ENCODE measurements at places on chromosomes 5 and 9.

GRCh38 chr9:126665644-126666035 is 51.9 kb downstream of the LMX1B start:
- H3K36me3 ChIP-seq = no peaks in the 10 kb centered on the region
- peaks cover 19% of the 10 kb centered on the region for H3K27me3 ChIP-seq
- H3K4me3 ChIP-seq = no peak overlapping the region
- H3K4me1 ChIP-seq = no peaks in the 10 kb centered on the region
- DNase-seq = no peak

GRCh38 chr5:20648981-20649380 is 661.0 kb upstream of the CDH18 start:
- H3K4me3 ChIP-seq = no peak overlapping the region
- no peaks in the 10 kb centered on the region for H3K36me3 ChIP-seq
- H3K4me1 ChIP-seq = no peaks in the 10 kb centered on the region
- H3K27ac ChIP-seq = no peak overlapping the region

- peaks cover 61% of the 10 kb centered on the region for H3K36me3 ChIP-seq
- no peaks in the 10 kb centered on the region for H3K27me3 ChIP-seq
- H3K27ac ChIP-seq = peak overlapping the region; percentile 91
- H3K4me1 ChIP-seq = peaks cover 56% of the 10 kb centered on the region
- peak overlapping the region; percentile 99 for H3K4me3 ChIP-seq
- no peak for DNase-seq
Observed at GRCh38 chr9:133346021-133346785, 1.7 kb downstream of the MED22 start.

GRCh38 chr9:7146582-7146981 is 388.8 kb downstream of the KDM4C start:
- no peak for DNase-seq
- no peak overlapping the region for H3K4me3 ChIP-seq
- no peaks in the 10 kb centered on the region for H3K27me3 ChIP-seq
- H3K36me3 ChIP-seq = peaks cover 22% of the 10 kb centered on the region
- no peak overlapping the region for H3K27ac ChIP-seq

DNA sequence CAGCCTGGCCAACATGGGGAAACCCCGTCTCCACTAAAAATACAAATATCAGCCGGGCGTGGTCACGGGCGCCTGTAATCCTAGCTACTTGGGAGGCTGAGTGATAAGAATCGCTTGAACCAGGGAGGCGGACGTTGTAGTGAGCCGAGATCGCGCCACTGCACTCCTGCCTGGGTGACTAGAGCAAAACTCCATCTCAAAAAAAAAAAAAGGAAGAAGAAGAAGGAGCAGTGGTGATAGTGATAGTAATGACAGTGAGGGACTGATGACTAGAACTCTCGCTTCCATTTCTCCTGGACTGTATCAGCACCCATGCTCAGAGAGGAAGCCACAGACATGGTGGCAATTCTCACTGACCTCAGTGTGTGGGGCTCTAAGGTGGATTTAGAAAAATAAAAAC is 52.6 kb upstream of the CLINT1 start:
- DNase-seq = no peak
- no peaks in the 10 kb centered on the region for H3K36me3 ChIP-seq
- H3K4me1 ChIP-seq = no peaks in the 10 kb centered on the region
- peaks cover 3% of the 10 kb centered on the region for H3K27me3 ChIP-seq
- no peak overlapping the region for H3K27ac ChIP-seq
- H3K4me3 ChIP-seq = no peak overlapping the region

GRCh38 chr5:117763271-117763670 is 1188.6 kb upstream of the SEMA6A start:
- no peak overlapping the region for H3K4me3 ChIP-seq
- no peaks in the 10 kb centered on the region for H3K27me3 ChIP-seq
- DNase-seq = no peak
- no peaks in the 10 kb centered on the region for H3K36me3 ChIP-seq
- no peaks in the 10 kb centered on the region for H3K4me1 ChIP-seq

DNA sequence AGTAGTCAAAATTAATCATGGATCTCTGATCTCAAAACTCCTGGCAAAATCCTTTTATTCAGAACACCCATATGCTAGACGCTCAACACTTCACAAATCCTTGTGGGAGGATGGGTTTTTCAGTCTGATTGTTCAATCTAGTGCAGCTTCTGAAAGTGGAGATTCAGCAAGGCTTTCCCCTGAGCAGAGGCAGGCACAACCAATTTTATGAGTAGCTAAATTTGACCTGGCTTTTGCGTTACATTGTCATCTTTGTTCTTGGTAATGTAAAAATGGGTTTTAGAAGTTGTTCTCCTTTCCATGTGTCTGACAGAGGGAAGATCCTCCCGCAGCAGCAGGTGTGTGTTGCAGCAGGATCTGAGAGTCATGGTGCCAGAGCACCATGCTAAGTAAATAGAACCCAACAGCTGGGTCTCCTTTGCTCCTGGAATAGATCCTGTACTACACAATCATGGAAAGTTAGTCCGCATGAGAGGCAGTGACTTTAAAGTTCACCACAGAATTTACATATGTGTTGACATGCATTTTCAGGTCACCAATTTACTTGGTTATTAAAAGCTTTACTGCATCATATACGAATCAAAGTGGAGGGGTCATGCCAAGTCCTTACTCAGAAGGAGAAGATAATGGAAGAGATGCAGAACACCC is 70.1 kb upstream of the MEF2C start:
- DNase-seq = no peak
- no peak overlapping the region for H3K27ac ChIP-seq
- peaks cover 5% of the 10 kb centered on the region for H3K27me3 ChIP-seq
- H3K36me3 ChIP-seq = no peaks in the 10 kb centered on the region

DNA sequence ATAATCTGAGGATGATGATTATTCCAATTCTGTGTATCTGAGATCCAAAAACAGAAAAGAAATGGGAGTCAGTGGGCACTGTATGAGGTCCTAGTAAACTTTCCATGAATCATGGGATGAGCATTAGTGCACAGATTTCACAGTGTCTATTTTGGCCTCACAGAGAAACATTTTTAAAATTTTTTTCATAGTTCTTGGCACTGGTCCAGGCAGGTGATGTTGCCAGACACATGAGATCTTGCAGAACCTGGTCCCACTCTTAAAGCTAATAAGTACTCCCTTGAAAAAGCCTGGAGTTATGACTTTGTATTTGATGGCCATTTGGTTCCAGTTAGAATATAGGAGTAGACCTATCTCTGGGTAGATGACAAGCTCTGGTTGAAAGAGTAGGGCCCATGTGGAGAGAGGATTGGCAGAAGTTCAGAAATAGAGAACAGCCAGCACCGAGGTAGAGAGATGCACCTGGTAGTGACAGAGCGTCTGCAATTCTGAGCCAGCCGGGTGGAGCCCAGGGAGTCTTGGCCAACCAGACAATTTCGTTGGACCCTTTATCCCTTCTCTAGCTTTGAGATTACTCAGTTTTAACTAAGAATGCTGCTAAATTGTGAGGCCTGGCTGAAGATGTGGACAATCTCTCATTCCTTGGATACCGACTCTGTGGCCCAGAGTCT is 6.3 kb upstream of the TNFSF15 start:
- no peak for DNase-seq
- no peak overlapping the region for H3K4me3 ChIP-seq
- peaks cover 9% of the 10 kb centered on the region for H3K36me3 ChIP-seq
- no peaks in the 10 kb centered on the region for H3K27me3 ChIP-seq

DNA sequence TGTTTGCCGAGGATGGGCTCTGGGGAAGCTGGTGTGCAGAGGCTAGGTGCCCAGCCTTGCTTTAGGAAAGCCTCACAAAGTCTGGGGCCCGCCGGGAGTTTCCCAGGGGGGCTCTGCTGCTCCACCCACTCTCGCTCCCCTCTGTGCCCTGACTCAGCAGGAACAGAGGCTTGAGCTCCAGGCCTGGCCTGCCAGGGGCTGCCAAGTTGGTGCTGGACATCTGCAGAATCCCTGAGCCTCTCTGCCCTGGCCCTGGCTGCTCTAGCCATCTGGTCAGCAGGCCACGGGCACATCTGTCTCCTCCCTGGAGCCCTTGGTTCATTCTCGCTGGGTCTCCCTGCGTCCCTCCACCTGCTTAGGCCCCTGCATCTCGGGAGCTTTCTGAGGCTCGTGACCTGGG is 647 bp upstream of the ADAMTSL2 start:
- peaks cover 6% of the 10 kb centered on the region for H3K4me1 ChIP-seq
- DNase-seq = no peak
- H3K27ac ChIP-seq = no peak overlapping the region
- no peaks in the 10 kb centered on the region for H3K36me3 ChIP-seq
- H3K4me3 ChIP-seq = no peak overlapping the region

DNA sequence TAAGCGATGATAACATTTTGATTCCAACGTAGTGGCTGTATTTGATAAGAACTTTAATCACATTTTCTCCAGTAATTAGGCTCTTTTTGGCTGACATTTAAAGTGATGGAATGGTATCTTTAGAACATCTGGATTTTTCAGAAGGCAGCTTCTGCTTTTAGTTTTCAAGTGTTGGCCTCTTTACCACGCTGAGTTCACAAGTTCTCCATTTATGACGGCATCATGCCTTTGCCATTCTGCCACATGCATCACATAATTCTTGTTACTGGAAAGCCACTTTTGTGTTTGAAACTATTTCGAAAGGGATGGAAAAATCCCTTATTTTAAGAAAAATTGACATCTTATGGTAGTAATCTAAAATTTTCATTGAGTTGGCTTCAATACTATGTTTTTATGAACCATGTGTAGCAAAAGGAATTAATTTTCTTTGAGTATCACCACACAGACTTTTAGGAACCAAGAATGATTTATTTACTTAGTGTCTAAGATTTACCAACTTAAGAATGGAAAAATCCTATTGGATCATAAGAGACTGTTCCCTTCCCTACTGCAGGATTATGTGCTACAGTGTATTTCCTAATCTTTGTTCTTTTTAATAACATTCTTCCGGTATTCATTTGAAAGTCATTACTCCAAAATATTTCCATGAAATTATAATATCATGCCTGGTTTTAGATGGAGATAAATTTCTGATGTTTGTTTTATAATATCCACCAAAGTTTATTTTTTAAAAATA is 344.2 kb downstream of the ADGRV1 start:
- DNase-seq = no peak
- no peak overlapping the region for H3K27ac ChIP-seq
- peaks cover 6% of the 10 kb centered on the region for H3K27me3 ChIP-seq
- no peak overlapping the region for H3K4me3 ChIP-seq

DNA sequence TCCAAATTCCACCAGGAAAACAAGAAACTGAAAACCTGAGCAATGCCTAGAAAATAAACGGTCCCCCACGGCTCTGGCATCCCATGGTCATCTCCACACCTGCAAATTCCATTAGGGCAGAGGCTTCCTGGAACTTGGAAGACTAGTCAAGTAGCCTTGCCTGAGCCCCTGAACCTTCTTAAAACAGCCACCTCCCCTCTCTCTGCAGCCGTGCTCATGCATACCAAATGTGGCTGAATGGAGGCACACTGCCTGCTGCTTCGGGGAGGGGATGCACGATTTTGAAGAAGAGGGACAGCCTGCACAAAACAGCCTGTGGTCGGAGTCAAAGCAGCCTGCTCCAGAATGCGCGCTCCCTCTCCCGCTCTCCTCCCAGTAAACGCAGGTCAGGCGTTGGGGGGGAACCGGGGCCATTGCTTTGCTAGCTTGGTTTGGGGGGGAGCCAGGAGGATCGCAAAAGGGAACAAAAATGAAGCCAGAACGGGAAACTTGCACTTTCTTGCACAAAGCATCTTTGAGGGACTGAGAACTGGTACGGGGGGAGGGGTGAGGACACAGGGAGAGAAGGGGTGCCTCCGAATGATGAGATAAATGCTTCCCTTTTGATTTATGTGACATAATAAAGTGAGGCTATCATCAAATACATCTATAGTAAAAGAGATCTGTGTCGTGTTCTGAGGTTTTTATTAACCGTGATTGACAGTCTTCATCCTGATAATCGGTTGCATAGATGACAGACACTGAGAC is at the start of gene TRPM3:
TRPM3 (minus strand) TSS at position 347 of the 747 bp plus-strand sequence; CDS start at position 80, 267 bp downstream.
- H3K27me3 ChIP-seq = no peaks in the 10 kb centered on the region
- no peak for DNase-seq
- H3K4me3 ChIP-seq = no peak within 1 kb of the TSS
- no peak within 1 kb of the TSS for H3K27ac ChIP-seq
- no peaks in the 10 kb centered on the region for H3K36me3 ChIP-seq

DNA sequence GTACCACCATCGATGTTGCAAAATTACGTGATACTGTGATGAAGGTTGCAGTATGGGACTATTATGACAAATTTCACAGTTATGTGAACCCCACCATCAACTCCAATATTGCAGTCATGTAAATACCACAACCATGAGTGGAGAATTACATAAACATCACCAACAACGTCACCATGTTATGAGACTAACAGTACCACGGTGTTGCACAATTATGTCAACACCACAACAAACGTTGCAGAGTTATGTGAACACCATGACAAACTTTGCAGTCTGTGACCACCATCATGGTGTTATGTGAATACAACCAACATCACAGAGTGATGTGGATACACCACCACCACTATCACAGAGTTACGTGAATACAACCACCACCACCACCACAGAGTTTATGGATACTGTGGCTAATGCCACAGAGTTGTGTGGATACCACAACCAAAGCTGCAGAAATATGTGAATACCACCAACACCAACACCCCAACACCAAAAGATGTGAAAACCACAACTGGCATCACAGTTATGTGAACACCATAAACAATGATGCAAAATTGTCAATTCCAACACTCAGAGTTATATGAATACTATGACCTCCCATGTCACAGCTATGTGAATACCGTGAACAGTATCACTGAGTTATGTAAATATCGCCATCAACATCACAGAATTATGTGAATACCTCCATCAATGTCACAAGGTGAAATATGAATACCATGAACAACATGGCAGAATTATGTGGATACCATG is 62.4 kb downstream of the SHC3 start:
- DNase-seq = no peak
- no peaks in the 10 kb centered on the region for H3K4me1 ChIP-seq
- H3K27ac ChIP-seq = no peak overlapping the region
- peaks cover 23% of the 10 kb centered on the region for H3K27me3 ChIP-seq
- no peaks in the 10 kb centered on the region for H3K36me3 ChIP-seq

GRCh38 chr9:8613346-8613825 is 813.8 kb upstream of the DMAC1 start:
- H3K27me3 ChIP-seq = no peaks in the 10 kb centered on the region
- no peaks in the 10 kb centered on the region for H3K4me1 ChIP-seq
- H3K36me3 ChIP-seq = no peaks in the 10 kb centered on the region

DNA sequence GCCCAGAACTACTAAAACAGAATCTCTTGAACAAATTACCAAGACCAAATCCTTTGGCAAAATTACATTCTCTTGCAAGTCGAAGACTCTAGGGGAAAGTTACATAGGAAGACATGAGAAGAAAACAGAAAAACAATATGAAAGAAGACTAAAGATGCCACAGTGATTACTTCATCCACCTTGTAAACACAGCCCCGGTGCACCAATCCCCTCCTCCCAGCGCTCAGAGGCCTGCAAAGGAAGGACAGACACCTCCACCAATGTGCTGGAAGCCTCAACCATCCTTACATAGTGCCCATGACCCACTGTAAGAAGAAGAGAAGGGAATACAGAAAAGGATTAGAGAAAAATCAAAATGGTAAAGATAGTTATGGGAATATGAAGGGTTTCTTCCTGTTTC is 218.5 kb downstream of the SPOCK1 start:
- no peaks in the 10 kb centered on the region for H3K36me3 ChIP-seq
- no peak for DNase-seq
- H3K4me1 ChIP-seq = no peaks in the 10 kb centered on the region
